NCI-H2171 treated with DMSO at 0.1 percent for 48 hours (cell line): ENCODE measurements at places on chromosomes 3 and 15.

- DNase-seq: no peak
Measured at GRCh38 chr3:172726380-172726779, 15.5 kb upstream of the NCEH1 start.

GRCh38 chr3:129040579-129041300 is 19.8 kb upstream of the GP9 start:
- no peak for DNase-seq

DNA sequence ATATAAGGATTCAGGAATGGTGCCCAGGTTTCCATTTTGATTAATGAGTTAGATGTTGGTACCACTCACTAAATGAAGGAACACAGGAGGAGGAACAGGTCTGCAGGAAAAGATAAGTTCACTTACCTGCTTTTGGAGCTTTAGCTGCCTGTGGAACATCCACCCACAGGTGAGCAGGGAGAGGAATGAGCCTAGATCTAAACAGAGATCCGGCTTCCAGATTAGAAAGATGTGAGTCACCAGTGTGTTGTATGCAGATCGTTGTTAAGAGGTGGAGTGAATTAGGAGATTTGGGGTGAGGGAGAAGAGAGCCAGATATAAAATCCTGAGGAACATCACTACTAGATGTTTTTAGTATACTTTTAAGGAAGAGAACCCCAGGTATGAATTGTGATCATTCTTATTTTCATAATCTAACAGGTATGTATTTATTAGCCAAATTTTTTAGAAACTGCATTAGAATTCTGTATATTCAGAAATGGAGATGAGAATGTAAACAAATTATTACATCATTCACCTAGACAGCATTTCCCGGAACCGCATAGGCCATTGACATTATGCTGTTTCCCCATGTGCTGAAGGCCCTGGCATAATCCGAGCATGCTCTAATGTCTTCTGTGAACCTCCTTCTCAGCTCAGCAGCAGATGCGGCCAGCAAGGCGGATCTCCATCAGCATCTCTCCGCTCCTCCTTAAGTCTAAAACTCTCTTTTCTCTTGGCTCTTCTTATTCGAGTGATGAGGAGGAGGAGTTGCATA is 118.2 kb downstream of the KLHL25 start:
- no peak for DNase-seq

- DNase-seq: no peak
Measured at GRCh38 chr3:159910991-159911663, 77.5 kb upstream of the IL12A start.

- no peak for DNase-seq
Measured at GRCh38 chr3:22988566-22988965, 214.6 kb upstream of the UBE2E2 start.
